ENCODE measurements at places on chromosomes 2 and 18.

- DNase-seq: no peak
These were observed 45.8 kb upstream of the OTOF start for GRCh38 chr2:26523750-26524149.

DNA sequence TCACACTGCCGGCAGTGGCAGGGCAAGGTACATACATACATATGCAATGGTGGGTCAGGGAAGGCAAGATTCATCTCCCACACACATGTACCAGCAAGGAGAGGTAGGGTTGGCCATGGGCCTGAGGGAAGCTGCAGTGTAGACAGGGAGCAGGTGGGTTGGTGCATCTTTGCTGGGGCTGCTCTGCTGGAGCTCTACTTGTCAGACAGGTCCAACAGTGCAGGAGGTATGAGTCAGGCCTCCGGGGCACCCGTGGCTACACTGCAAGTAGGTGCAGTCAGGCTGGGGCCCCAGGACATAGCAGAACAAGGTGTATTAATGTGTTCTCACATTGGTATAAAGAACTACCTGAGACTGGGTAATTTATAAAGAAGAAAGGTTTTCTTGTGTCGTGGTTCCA, 281.1 kb upstream of the COL3A1 start:
- no peak for DNase-seq

- no peak for DNase-seq
These were observed 43.6 kb upstream of the INHBB start for GRCh38 chr2:120302301-120302700.

- no peak for DNase-seq
These were observed 51.6 kb upstream of the CD28 start for GRCh38 chr2:203654826-203655225.

DNA sequence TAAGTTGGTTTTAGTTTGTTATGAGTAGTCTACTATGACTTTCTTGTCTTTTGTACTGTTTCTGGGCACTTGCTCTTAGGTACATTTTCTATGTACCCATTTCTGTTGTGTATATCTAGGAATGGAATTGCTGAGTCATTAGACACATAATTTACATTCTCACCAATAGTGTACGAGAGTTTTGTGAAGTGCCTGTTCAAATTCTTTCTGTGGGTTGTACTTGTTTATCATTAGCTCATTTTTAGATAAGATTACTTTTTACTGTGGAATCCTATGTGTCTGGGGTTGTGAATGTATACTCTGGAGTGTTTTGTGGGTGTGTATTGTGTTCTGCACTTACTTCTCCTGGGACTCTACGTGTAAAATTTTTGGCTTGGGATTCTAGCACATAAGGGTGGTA, 36.6 kb upstream of the CD28 start:
- DNase-seq: no peak

GRCh38 chr2:127520424-127520823, 5.9 kb downstream of the IWS1 start:
- DNase-seq: no peak

DNA sequence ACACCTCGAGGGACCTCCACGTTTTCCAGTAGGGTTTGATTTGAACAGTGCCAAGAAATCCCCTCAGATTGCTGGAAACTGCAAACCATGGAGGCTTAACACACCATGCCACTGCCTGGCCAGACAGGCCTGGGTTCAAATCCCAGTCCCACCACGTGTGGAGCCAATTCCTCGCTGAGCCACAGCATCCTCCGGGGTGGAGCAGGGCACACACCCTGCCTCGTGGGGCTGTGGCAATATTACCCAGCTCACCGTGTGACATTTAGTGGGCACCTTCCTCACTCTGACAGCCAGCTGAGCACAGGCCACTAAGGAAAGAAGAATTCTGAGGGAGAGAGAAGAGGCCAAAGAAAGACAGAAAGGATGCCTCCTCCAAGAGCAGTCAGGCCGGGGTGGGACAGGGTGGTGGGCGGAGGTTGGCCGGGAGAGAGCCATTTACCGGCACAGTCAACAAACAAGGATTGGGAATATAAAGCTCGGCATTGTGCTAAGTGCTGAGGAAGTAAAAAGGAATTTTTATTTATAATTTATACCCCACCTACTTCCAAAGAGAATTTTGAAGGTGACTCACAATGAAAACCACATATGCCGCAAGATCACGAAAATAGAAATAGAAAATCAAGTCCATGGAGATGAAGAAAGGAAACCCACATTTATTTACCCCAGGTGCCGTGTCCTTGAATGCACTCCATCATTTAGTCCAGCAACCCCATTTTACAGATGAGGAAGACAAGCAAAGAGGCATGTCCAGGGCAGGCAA, 111.5 kb downstream of the MCFD2 start:
- DNase-seq: no peak
